Esophagus squamous epithelium (tissue), 5 donors: ENCODE measurements at places on chromosomes 7 and 10.

- no peak for DNase-seq
Observed at GRCh38 chr10:60615541-60615940, 162.7 kb upstream of the CDK1 start.

- DNase-seq: no peak
Observed at GRCh38 chr7:25922296-25922695, 229.7 kb upstream of the NFE2L3 start.

DNA sequence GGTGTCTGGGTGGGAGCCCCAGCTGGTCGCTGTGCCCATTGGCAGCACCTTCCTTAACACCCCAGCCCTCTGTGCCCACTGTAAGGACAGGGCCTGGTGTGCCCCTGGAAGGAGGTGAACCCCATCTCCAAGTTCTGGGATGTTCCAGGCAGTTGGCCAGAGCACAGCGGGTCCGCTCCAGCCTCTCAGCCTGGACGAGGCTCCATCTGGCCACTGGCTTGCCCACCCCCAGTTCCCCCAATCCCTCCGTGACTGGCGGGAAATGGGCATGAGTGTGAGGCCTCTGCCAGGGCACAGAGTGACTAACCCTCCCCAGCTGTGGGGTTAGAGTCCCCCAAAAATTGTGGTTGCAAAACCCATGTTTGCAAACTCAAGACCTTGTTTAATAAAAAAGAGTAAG is 15.6 kb downstream of the GRIFIN start:
- no peak for DNase-seq

- no peak for DNase-seq
Observed at GRCh38 chr10:16965740-16966447, 148.7 kb upstream of the RSU1 start.

DNA sequence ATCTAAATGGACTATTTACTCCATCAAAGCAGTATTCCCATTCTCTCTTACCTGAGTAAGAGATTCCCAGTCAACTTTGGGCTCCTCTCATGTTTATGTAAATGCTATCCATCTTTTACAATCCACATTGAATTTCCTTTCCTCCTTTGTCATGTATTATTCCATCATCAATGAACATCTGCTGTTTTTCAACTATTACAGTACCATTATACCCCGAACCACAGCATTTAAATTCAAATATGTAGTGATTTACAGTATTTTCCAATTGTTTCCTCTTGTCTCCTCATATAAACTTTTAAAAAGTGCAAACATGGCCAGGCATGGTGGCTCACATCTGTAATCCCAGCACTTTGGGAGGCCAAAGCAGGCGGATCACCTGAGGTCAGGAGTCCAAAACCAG is 20.3 kb downstream of the PCLO start:
- DNase-seq: no peak

- DNase-seq: no peak
Observed at GRCh38 chr7:90655566-90655965, 59.4 kb downstream of the CDK14 start.

DNA sequence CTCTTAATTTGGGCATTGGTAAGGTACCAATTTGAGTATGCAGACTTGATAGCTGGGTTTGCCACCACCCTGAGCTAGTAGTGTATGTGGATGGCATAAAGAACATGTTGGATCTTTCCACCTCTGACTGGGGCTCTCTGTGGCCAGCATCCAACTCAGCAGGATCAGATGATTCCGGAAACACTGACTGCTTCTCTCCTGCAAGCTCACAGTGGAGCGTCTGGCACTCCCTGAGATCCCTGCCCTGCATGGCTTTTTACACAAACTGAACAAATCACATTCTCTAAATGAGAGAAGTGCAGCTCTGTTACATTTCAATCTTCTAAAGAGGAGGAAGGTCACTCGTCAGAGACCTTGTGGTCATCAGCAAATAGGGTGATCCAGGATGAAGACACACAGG is 1057.5 kb downstream of the NRG3 start:
- no peak for DNase-seq

GRCh38 chr7:130841416-130841815 is 107.4 kb upstream of the KLF14 start:
- DNase-seq: no peak

DNA sequence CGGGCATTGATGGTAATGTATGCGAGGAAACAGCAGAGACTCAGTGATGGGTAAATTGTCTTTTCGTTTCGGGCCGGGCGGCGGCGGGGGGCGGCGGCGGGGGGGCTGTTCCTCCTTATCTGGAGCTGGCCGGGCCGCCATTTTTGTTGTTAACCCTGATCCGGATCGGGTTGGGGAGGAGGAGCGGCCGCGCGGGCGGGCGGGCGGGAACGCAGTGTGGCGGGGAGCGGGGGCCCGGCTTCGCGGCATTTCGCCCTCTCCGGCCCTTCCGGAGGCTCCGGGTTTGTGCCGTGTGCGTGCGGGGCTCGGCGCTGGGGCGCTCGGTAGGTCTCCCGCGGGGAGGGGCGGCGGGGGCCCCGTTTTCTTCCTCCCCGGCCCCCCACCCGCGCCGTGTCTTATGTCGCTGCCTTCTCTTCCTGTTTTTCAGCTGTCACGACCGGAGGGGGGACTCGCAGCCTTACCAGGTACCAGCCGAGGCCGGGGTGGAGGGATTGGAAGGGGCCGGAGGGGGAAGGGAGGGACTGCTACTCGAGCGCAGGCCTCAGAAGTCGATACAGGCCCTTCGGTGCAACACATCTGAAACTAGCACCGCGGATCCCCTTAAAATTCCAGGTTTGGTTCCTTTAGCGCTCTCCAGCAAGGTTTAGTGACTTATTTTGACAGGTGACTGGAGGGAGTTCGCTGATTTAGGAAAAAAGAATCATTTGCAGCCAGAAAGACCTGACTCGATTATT is 820 bp downstream of the WAC start:
- DNase-seq: peak; percentile 7

DNA sequence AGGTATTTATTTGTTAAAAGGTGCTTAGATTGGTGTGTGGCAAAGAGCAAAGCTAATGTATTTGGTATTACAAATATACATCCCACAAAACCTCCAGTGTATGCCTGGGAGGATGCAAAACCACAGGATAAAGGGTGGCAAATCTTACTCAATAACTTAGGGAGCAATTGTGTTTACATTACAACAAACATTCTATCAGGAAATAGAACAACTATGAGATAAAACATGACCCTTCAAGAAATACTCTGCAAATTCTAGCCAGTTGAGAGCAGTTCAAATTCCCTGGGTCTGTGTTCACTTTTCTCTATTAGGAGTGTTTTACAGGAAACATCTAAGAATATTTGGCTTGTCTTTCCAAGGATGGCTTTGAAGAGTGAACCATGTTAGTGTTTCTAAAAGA is 64.9 kb downstream of the CUL1 start:
- DNase-seq: no peak

- DNase-seq: no peak
Observed at GRCh38 chr10:113430634-113431397, 122.0 kb upstream of the HABP2 start.

- DNase-seq: no peak
Observed at GRCh38 chr10:4470231-4470835, 355.7 kb upstream of the AKR1E2 start.

GRCh38 chr7:27697861-27698430 is 35.3 kb upstream of the HIBADH start:
- DNase-seq: peak; percentile 13

- no peak for DNase-seq
Observed at GRCh38 chr10:69415049-69415448, 1.7 kb downstream of the TACR2 start.

GRCh38 chr7:46663025-46663424 is 742.0 kb upstream of the IGFBP3 start:
- DNase-seq: no peak

- DNase-seq: no peak
Observed at GRCh38 chr7:16697507-16698199, 51.7 kb downstream of the BZW2 start.

- DNase-seq: no peak
Observed at GRCh38 chr7:133794479-133794878, 332.7 kb upstream of the LRGUK start.

- no peak for DNase-seq
Observed at GRCh38 chr7:80839855-80840254, 79.0 kb downstream of the SEMA3C start.

GRCh38 chr10:97336942-97337831 is 2.7 kb upstream of the FRAT2 start:
- no peak for DNase-seq

DNA sequence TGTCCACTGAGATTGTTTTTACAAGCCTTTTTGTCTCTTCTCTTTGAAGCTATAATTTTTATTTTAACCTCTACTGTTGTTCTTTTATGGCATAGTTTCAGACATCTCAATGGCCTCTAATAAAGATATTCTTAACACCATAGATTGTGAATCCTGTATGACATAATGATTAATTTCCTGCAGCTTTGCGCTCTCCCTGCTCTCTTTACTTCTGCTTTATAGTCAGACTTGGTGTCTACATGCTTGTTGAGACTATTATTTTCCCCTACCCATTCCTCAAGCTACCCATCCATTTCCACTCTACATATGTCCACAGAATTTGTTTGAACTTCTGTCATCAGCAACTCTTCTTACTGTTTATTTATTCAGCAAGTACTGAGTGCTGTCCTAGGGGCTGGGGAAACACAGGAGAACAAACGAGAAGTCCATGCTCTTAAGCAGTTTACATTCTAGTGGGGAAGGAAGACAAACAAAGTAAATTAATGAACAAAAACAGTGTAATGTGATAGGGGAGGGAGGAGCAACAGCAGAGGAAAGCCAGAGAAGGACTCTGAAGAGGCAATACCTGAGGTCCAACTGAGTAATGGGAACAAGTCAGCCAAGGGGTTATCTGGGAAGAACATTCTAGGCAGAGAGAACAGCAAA is 110.1 kb downstream of the CDK14 start:
- DNase-seq: no peak

DNA sequence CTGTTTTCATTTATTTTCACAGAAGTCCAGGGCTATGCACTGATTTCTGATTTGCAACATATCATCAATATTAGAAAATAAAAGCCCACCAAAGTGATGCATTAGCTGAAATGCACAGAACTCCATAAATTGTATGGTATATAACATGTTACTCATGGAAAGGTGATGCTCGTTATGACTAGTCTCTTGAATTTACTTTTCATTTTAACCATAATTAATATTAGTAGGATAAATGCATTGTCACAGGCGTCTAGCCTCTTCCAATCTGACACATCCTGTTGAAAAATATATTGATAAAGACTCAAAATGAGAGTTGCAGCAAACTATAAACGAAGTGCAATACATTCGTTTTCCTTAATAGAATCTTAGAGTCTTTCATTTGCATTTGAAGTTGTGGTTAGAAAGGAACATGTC is 92.4 kb downstream of the CPED1 start:
- DNase-seq: no peak

DNA sequence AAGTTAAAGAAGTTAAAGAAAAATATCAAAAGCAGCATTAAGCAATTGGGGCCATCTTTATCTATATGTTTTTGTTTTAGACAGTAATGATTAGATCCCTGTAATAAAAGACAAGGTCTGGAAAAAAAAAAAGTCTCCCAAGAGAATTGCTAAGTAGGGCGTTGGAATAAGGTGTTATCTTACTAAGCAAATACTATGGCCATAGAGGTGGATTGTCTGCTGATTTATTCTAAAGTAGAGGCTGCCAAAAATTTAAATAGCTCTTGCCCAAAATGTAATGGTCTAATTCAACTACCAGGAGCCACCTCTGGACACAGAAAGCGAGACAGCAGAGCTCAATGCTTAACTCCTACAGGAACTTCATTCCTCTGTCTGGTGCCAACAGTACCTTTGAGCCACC is 71.6 kb downstream of the HERPUD2 start:
- no peak for DNase-seq

DNA sequence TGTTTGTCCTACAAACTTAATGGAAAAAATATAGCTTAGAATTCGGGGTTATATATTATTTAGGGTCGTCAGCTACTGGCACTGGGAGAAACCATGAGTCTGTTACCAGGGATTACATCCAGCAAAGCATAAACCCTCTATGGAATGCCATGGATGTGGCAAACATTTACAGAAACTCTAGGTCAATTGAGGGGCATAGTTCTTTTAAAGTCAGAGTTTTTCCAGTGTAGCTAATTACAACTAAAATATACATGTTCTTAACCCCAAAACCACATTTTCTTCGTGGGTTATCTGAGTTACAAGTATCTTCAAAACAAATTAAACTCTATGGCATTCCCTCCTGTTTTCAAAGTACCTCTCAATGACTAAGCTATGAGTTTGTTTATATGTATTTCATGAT is 99.3 kb upstream of the THSD7A start:
- DNase-seq: no peak

GRCh38 chr10:7945469-7946187 is 108.9 kb upstream of the GATA3 start:
- DNase-seq: no peak

GRCh38 chr10:33815776-33816175 is 481.3 kb upstream of the NRP1 start:
- DNase-seq: no peak

DNA sequence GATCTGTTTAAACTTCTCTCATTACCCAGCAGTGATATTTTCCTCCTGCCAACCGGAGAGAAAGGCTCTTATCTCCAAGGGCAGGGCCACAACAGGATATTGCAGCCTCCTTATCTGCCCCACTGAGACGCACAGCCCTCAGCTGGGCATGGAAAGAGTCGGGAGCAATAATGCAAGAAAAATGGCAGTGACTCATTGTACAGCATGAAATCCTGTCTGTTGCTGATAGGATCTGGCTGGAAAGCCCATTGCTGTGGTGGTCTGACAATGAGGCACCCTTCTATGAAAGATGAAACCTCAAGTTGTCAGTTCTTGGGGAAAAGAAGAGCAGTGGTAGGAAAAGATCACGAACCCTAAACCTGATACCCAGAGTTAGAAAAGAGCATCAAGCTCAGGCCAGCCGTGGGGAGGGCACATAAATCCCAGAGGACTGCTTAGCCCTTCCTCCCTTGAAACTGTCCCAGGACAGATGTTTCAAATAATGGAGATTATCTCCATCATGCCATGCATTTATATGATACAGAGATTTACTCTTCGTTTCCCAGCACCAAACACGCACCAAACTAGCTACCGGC is 47.0 kb upstream of the FIGNL1 start:
- DNase-seq: no peak

DNA sequence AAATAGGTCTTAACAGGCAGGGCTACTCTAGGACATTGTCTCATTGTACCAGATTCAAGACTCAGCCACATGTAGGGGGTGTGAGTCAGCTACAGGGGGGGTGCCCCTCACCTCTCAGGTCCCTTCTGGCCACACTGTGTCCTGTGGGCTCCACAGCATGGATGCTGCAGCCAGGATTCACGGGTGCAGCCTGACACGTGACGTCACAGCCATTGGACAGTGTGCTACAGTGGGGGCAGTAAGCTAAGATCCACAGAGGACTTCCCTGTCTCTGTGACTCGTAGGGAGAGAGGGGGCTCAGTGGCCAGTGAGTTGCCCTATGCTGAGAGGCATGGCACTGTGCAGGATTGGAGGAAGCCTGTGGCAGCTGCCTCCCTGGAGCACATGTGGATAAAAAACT is 77.9 kb downstream of the TMEM178B start:
- DNase-seq: no peak

DNA sequence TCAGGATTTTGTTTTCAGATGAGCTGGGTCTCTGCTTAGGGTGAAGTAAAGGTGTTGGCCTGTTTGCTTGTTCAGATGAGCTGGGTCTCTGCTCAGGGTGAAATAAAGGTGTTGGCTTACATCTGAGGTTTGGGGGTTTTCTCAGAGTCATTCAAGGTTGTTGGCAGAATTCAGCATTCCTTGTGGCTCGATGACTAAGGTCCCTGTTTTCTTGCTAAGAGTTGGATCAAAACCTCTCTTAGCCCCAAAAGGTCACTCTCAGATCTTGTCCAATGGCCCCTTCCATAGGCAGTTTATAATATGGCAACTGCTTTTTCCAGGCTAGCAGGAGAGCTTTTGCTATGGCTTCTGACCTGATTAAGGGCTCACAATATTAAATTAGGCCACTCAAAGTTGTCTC is 106.6 kb downstream of the ADAM22 start:
- DNase-seq: no peak
